ENCODE measurements at places on chromosomes 13 and 19.

GRCh38 chr13:51974482-51974881 lies 36.8 kb downstream of the ATP7B start:
- no peak for DNase-seq

- DNase-seq = no peak
Observed at GRCh38 chr13:31894931-31895330, 136.6 kb upstream of the FRY start.

DNA sequence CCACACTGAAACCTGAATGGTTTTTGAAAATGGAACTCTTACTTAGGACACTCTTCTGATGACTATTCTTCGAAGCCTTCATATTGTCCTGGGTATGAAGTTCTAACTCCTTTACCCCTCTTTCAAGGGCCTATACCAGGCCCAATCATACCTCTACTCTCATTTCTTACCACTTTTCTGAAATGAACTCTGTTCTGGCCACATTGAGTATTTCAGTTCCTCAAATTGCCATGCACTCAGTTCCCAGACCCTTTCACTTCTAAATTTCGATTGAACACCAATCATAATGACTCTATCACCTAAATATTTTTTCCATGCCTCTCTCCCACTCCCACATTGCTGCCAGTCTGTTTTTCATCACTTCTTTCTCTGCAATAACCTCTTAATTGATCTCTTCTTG lies 53.7 kb downstream of the LACC1 start:
- DNase-seq = no peak

GRCh38 chr19:58157045-58157728 lies 6.6 kb upstream of the ZNF329 start:
- no peak for DNase-seq

DNA sequence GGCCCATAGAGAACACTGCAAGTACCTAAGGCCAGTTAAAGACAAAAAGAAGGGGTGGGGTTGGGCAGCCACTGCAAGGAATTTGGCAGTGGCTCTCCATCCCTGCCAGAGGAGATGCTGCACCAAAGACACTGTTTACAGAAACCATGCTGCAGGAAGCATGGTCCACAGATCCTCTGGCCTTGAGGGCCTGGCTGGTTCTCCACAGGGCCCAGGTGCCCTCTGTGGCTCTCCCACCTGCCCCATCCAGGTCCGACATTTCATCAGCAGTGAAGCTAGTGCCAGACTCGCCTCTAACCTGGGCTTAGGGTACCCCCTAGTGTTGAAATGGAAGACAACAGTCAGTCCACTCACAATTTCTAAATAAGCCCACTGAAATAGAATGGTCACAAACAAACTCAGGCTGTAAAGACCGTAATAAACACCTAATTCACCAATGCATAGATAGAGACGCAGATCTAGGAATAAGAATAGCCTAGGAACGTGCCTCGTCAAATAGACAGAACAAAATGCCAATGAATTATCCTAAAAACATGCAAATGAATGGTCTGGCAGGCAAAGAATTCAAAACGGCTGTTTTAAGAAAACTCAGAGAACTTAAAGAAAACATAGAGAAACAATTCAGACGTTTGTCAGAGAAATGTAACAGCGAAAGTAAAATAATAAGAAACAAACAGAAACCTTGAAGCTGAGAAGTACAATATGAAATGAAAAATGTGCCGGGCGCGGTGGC lies 23.3 kb downstream of the LYPD4 start:
- DNase-seq = peak; percentile 48

DNA sequence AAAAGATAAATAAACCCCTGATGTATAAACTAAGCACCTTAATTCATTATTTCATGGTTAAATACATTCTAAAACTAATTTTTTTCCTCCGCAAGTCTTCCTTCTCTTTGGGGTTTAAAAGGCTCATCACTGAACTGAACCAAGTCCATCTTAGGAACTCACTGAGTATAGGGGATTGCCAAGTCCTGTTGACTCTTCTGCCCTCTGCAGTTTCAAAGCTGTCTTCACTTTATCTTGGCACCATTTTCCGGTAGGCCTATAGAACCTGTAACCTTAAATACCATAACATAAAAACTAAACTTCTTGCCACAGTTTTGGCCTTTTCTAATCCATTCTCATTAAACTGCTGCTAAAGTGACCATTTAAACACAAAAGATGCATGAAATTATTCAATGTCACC lies 66.5 kb upstream of the USPL1 start:
- peak; percentile 30 for DNase-seq

DNA sequence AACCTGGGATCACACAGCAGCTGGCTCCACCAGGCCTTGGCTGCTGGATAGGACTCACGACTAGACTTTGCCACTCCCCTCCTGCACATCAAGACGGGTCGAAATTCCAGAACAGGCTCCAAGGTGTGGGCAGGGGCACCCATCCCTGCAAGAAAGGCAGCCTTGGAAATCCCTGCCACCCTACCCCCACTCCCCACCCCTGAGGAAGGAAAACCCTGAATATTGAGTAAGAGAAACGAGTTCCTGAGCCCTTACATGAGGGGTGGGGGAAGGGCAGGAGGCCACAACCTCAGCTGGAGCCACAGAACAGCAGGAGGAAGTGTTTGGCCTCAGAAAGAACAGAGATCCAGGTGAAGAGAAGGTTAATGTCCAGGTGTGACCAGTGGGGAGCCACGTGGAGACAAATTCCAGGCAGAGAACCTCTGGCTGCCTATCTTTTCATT lies 20.1 kb downstream of the DEDD2 start:
- DNase-seq = no peak
